ENCODE measurements at places on chromosomes 4 and X.

DNA sequence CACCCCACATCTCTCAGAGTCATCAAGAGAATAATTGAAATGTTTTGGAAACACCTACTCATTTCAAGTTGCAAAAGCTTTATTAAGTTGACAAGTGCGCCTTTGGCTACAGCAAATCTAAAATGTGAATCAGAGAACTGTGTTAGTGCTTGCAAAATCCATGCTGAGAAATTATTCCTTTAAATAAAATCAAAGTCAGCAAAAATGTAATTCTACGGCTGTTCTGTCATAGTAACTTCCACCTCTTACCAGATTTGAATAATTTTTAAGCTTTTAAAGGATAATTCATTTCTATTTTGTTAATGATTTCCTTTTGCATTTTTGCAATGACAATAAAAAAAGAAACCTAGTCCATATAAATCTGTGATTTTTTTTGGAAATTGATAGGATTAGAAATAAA, 1779.1 kb downstream of the STIM2 start:
- no peak for DNase-seq

DNA sequence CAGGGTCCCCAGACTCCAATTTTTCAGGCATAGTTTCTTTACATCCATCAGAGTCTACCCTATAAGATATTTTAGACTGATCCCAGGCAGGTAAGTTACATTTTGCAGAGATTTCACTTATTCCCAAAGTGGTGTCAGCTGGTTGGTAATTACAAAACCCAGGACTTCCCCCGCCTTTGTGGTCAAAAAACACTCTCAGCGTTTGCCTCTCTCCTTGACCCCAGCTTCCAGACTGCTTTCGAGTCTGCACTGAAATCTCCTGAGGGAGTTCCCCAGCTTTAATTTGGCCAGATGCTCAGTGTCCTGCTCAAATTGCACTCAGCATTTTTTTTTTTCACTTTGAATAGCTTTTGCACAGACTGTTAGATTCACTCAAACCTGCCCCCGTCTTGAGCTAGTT, 11.2 kb upstream of the AMOT start:
- DNase-seq = no peak

DNA sequence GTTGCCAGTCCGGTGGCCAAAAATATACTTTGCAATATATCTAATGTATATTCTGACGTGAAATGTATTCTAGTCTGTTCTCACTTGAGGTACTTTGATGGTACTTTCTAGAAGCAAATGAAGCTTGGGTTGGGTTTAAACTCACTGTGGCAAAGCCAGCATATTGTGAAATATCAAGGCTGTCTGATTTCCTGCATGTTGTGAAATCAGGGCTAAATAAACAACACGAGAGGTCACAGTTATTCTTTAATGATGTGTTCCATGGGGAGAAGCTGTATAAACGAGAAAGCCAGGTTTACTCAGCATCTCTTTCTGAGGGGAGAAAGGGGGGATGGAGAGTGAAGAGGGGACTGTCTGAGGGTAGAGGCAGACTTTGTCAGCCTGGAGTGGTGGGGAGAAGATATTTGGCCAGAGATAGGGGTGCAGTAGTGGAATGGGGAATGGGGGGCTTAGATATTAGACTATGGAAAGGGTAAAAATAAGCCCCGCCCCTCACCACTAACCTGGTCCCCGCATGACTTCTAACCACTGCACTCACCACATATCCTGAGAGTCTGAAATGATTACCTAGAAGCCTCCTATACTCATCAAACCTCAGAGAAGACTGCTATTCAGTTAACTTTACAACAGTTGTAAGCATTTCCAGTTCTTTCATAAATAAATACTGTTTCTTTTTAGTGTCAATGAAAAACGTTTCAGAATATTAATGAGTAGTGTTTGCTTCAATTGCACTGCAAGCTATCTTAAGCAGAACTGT, 5.9 kb upstream of the SCARB2 start:
- DNase-seq = no peak

DNA sequence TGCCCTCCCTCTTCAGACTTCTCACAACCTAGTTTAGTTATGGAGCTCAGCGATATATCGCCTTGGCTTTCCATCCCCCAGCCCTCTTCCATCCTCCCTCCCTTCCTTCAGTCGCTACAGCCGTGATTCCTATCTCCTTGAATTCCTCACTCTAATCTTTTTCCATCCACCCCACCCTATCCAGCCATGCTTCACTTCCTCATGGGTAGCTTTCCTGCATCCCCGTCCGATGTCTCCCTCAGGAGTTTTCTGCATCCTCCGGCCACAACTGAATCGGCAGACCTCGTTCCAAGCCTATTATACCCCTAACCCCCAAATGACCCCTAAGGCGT, 456 bp downstream of the SNX12 start:
- DNase-seq = no peak

- DNase-seq = no peak
These were observed 115.9 kb downstream of the HPGD start for GRCh38 chr4:174406383-174406782.

- DNase-seq = no peak
These were observed 43.8 kb upstream of the MAGEA8 start for GRCh38 chrX:149837167-149837566.

- DNase-seq = no peak
These were observed 322.3 kb downstream of the DHX15 start for GRCh38 chr4:24262084-24262483.

- no peak for DNase-seq
These were observed 7.6 kb downstream of the MAMLD1 start for GRCh38 chrX:150370589-150371312.

All from activated naive CD4-positive, alpha-beta T cell treated with anti-CD3 and anti-CD28 coated beads, Interleukin-2, amount 10 ng/mL, durations not matched to agents 7 days and 5 days (primary cell).